Fibroblast of skin of left quadriceps (primary cell): ENCODE measurements at places on chromosomes 5 and 9.

DNA sequence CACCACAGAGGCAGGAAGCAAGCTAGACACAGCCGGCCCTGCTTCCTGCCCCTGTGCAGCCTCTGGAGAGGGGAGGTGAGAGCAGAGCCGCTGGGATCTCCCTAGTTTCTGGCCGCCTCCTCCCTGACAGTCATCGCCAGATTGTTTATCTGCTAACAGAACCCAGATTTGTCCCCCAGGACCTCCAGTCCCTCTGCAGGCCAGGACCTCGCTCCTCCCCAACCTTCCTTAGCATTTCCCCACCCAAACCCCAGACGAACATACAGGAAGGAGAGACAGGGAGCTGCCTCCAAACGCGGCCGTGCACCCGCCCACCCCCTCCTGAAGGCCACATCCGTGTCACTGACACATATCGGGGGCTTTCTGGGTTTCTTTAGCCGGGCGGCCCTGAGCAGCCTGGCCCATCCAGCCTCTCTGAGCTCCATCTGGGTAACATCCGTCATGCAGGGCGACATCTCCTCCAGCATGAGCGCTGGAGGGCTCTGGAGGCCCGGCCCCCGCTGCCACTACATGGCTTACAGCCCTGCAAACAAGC lies 47.5 kb downstream of the DBH start:
- DNase-seq = no peak

DNA sequence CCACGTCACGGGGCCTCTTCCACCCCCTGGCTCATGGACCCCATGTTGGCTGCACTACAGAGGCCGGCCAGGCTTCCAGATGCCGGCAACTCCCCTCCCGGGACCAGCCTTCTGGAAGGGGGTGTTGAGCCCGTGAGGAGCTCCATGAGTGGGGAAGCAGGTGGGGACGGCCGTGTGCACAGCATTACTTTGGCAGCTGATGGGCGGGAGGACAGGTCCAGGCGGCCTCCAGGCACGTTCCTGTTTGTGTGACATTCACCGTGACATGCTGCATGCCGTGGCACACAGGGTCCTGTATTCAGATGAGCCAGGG lies 29.1 kb upstream of the ABO start:
- no peak for DNase-seq

DNA sequence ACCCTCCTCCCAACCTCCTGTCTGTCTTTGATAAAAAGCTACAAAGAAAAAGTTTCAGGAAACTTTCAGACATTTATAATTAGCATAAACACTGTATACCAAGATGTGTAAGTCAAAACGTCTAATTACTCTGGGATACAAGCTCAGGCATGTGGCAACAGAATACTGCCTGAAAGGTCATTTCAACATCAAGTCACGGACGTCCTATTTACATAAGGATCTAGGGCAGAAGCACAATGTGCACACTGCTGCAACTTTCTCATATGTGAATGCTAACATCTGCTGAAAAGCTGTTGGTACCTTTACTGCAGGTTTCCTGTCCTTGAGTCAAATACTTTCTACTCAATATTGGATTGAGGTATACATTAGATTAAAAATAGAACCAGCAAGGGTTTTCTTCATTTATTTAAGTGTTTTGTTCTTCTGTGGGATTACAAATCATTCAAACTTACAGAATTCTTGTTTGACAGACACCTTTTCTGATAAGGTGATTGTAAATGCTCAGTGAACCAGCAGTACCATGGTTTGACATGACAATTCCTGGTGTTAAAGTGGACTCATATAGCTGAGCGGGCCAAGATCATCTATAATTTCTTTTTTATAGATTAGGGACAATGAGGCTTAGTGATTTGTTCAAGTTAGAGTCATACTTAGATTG lies 36.8 kb downstream of the ELL2 start:
- no peak for DNase-seq

- no peak for DNase-seq
These were observed 53.6 kb downstream of the HMHB1 start for GRCh38 chr5:143865426-143866025.

- no peak for DNase-seq
These were observed 57.7 kb upstream of the MEF2C start for GRCh38 chr5:88940713-88941112.

DNA sequence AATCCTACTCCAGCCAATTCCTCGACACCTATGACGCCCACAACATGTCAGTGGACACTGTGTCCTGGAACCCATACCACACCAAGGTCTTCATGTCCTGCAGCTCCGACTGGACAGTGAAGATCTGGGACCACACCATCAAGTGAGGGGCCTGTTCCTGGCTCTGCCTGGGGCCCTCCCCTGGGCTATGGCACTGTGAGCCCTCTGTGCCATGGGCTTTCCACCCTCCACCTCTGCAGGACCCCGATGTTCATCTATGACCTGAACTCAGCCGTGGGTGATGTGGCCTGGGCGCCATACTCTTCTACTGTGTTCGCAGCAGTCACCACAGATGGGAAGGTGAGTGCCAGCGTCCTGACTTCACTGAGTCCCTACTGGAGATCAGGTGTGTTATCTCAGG lies 8.4 kb downstream of the ENHO start:
- DNase-seq = no peak

GRCh38 chr9:120676767-120677402 lies 37.4 kb downstream of the MEGF9 start:
- no peak for DNase-seq

- DNase-seq = no peak
These were observed 283.6 kb upstream of the PRDM9 start for GRCh38 chr5:23223846-23224245.

GRCh38 chr5:178547753-178548415 lies 42.3 kb downstream of the COL23A1 start:
- no peak for DNase-seq

GRCh38 chr5:77200663-77201062 lies 9.8 kb upstream of the PDE8B start:
- no peak for DNase-seq

GRCh38 chr9:1995084-1995483 lies 20.1 kb upstream of the SMARCA2 start:
- DNase-seq = peak; percentile 62

GRCh38 chr9:111657051-111657450 lies 4.4 kb upstream of the GNG10 start:
- DNase-seq = no peak

- DNase-seq = no peak
These were observed 41.0 kb downstream of the DIMT1 start for GRCh38 chr5:62362701-62363100.

DNA sequence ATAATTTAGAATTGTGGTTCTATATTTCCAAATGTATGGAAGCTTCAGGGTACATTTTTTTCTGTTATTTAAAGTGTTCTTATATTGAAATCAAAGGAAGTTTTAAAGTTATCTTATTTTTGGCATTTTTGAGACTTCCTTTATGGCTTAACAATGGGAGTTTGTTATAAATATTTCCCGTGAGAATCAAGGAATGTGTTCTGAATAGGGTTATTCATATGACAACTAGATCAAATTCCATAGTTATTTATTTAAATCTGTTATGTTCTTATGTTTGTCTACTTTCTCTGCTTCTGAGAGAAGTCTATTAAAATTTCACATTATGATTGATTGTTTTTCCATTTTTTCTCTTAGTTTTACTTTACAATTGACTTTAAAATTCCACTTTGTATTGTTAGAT lies 135.1 kb downstream of the ADAMTS16 start:
- DNase-seq = no peak

GRCh38 chr9:21558615-21559401 lies 76.7 kb upstream of the IFNE start:
- no peak for DNase-seq

GRCh38 chr5:142324136-142324870 lies 518 bp downstream of the SPRY4 start:
- no peak for DNase-seq

DNA sequence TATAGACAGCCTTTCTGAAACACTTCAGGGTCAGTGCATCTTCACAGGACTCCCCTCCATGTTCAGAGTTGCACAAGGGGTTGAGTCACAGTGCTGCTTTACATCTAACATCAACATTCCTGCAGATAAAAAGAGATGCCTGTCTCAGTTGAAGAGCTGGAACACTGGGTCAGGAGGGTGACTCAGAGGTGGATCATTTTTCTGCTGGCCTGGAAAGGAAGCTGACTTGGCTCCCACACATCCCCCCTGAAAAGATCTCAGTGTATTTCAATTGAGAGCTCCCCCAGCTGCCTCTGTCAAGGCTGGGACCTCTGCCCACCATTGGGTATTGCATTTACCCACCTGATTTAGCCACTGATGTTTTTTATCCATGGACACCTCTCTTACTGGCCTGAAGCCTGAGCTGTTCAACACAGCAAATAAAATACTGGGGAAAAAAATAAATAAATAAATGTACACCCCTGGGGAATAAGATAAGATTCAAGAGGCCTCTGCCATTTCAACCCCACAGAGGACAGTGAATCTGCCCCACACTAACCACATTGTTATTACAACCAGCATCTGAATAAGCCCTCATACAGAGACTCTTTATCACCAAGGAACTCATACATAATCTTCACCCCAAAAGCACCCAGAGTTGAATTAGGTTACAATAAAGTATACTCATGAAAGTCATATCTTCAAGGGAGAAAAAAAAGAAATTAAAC lies 716.4 kb downstream of the SEMA5A start:
- DNase-seq = peak; percentile 96

DNA sequence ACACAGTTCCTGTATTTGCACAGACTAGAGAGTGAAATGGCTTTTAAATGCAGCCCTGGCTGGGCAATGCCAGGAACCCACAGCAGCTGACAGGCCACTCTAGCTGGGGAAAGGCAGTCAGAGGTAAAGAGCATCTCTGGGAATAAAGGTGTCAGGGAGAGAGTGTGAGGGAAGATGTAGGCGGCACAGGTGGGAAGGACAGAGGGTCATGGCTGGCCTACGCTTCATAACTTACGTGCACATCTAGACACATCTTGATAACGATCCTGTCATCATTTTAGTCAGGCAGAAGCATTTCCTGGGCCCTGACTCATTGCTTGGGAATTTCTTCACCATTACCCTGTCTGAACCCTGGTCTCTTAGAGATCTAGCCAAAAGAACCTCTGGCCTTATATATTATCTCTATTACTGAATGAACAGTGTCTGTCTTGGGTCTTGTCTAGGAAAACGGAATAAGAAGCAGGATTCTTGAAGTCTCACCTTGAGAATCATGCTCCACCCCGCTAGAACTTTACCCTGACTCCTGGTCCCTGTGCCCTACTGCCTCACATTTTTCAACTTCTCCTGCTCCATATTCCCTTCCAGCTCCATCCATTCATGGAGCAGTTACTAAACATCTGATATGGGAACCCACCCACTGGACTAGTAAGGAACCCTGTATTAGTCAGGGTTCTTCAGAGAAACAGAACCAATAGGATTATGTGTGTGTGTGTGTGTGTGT lies 106.4 kb upstream of the ELL2 start:
- DNase-seq = peak; percentile 84
